ENCODE measurements at places on chromosomes 13 and 19.

DNA sequence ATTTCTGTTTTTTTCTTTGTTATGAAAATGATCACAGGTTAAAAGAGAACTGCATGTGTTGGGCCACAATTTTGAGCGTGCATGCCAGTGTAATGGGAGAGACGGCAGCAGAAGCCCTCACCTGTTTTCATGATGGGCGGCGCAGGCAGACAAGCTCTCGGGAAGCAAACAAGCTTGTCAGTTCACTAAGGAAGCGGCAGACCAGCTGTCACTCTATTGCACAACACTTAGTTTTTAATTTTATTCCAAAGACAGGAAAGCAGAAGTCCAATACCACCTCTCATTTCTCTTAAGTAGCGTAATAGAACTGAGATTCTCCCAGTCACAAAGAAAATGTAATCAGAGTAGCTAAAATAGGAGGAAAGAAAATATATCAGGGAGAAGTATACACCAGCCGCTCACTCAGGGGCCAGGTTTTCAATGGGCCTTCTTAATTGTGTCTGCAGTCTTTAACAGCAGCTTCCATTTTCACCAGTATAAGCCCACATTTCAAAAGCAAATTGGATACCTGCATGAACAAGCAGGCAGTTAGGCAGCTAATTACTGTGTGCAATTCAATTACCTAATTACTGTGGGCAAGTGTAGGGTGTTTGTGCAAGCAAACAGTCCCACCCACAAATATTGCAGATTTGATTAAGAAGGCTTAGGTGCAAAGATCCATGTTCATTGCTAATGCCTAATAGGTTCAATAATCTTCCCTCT, 711.4 kb downstream of the DIAPH3 start:
- DNase-seq, result no peak

DNA sequence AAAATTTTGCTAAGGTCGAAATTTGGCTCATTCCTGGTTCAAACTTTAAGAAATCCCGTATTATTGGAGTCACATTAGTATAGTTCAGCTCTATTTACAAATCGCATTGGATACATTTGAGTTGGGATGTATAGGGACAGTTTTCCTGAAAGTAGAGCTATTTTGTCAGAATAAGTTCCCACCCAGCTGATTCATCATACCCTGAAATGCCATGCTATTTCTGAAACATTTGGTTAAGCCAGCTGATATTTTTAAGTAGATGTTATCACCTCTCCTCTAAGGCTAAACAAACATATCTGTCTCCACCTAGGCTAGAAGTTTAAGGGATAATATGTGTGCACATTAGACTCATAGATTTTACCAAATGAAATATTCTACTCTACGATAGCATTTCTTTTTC, 226.2 kb upstream of the ARGLU1 start:
- DNase-seq, result no peak

GRCh38 chr13:20721454-20722357, 18.2 kb downstream of the IL17D start:
- no peak for DNase-seq

DNA sequence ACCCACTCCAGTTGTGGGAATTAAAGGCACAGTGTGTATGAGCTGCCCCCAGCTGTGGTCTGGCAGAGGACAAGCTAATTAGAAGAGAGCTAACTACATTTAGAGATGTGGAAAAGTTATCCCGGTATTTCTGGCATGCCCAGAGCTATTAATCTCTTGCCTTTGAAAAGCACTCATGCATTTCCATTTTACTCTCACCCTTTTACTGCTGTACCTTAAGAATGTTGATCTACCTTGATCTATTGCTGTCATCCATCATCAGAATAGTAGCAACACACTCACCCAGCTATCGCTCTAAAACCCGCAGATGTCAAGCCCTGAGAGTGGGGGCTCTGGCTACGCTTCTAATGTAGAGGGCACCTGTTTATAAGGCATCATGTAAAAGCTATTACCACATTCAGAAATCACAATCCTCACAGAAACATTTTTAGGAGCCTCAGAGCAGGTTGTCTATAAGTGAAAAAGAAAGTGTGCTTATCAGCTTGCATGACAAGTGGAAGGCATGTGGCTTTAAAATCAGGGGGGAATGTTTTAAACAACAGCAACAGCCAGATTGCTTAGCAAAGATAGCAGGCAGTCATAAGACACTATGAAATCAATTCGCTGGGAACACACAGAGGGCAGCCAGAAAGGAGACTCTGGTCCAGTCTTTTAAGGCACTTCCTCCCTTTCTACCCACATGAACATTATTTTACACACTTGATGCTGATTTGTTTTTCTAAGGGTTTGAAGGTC, 224.2 kb upstream of the IRS2 start:
- no peak for DNase-seq

DNA sequence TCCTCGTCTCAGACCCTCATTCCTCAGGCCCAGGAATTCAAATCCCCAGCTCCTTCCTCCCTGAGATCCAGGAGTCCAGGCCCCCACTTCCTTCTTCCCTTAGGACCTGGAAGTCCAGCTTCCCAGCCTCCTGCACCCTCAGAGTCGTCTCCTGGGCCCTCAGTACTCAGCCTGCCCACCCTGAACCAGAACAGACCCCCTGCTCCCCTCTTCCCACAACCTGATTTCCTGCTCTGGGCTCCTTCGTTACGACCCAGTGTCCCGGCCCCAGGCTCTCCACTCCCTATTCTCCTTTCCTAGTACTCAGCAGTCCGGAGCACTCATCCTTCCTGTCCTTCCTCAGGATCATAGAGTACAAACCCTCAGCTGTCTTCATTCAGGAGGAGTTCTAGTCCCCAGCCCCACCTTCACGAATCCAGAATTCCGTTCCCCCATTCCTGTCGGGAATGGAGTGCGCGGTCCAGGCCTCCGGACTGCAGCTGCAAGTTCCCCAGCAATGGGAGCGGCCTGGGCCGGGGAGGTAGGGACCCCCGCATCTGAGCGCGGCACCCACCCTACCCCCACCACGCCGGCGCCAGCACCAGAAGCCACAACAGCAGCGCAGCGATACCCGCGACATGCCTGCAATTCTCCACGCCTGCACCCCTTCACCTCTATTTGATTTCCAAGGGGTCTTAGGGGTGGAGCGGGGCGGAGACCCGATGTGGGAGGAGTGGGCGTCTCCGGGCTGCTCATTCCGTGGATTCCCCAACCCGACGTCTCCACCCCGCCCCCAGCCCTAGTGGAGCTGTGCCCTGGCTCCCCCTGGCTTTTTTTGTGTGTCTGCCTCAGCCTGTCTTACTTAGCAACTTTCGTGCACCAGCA, 12.7 kb downstream of the EGLN2 start:
- DNase-seq, result no peak

Measured in LNCaP clone FGC (cell line).